ENCODE measurements at places on chromosomes 16 and 17. TPM values are rescaled to one million over a fixed set of nuclear protein-coding genes. Genes with fewer than 3 reads are reported as not detected.

- no peak overlapping the region for H3K4me3 ChIP-seq
- no peak for DNase-seq
- no peaks in the 10 kb centered on the region for H3K27me3 ChIP-seq
- H3K36me3 ChIP-seq, result peaks cover 9% of the 10 kb centered on the region
Observed at GRCh38 chr16:19664166-19664565, 53.9 kb downstream of the KNOP1 start.

DNA sequence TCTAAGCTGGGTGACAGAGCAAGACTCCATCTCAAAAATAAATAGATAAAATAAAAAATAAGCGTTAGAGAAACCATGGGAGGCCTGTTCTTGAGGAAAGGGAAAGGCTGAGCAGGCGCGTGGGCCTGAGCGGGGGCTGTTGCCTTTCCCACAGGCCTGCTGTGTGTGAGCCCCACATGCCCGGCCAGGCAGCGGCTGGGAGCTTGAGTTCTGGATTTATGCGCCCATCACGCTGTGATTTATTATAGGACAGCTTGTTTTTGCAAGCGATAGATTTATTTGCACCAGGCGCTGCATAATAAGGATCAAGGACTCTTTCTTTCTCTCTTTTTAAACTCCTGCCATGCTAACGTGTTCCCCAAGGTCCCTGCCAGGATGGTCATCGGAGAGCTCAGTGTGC, 14.8 kb upstream of the WFDC1 start:
- no peak for DNase-seq
- H3K36me3 ChIP-seq, result no peaks in the 10 kb centered on the region
- H3K27ac ChIP-seq, result no peak overlapping the region
- peaks cover 9% of the 10 kb centered on the region for H3K4me1 ChIP-seq

PRR35 gene
- total RNA-seq, result not detected

GRCh38 chr16:91484-91883, 13.5 kb downstream of the MPG start:
- no peak overlapping the region for H3K27ac ChIP-seq
- H3K36me3 ChIP-seq, result peaks cover 59% of the 10 kb centered on the region
- H3K4me1 ChIP-seq, result no peaks in the 10 kb centered on the region
- H3K27me3 ChIP-seq, result no peaks in the 10 kb centered on the region

DNA sequence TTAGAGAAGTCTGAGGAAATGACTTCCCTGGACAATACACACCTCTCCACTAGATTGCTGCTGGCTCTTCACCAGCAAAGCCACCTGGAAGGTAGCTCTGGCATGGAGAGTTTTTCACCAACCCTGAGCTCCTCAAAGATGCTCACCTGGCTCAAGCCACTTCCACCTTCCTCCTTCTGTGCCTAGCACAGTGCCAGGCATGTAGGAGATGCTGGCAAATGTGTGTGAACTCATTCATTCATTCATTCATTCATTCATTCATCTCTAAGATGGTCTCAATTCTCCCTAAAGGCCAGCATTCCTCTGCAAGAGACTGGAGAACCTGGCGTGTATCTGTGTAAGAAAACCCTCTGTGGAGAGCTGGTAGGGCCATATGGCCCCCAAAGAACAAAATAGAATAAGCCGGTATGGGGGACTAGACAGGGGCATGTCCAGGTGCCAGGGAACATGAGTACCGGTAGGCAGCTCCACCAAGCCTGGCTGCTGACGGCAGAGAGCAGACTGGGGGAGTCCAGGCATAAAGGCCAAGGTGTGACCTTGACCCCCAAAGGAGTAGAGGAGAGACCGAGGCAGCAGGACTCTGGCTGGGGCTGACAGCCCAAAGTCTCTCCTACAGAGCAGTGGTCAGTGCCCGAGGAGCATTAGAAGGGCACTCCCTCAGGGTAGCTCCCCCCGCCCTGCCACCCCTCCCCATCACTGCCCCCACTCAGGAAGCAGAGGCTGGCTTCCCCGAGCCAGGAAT, 132.2 kb upstream of the TNRC6C start:
- H3K27ac ChIP-seq, result no peak overlapping the region
- peaks cover 22% of the 10 kb centered on the region for H3K27me3 ChIP-seq
- no peak overlapping the region for H3K4me3 ChIP-seq
- no peak for DNase-seq
- H3K36me3 ChIP-seq, result no peaks in the 10 kb centered on the region
- peaks cover 9% of the 10 kb centered on the region for H3K4me1 ChIP-seq

XAF1 gene
- total RNA-seq, result 1.7 TPM

Data from IMR-90 (cell line).